Vein endothelial cell (primary cell): ENCODE measurements at places on chromosomes 2 and 18. TPM values are rescaled to one million over a fixed set of nuclear protein-coding genes. Genes with fewer than 3 reads are reported as not detected.

Gene TMEM247
- total RNA-seq = not detected in 2 replicates

Gene WNT10A
- not detected in 2 replicates for total RNA-seq

Gene PROKR1
- under 0.01 TPM in 1 of 2 replicates, not detected in the other for total RNA-seq

Gene MOGAT1
- not detected in 2 replicates for total RNA-seq

Gene CFC1
- total RNA-seq = not detected in 2 replicates
